G401 (cell line): ENCODE measurements at places on chromosomes 11 and 22. TPM values are rescaled to one million over a fixed set of nuclear protein-coding genes. Genes with fewer than 3 reads are reported as not detected.

DNA sequence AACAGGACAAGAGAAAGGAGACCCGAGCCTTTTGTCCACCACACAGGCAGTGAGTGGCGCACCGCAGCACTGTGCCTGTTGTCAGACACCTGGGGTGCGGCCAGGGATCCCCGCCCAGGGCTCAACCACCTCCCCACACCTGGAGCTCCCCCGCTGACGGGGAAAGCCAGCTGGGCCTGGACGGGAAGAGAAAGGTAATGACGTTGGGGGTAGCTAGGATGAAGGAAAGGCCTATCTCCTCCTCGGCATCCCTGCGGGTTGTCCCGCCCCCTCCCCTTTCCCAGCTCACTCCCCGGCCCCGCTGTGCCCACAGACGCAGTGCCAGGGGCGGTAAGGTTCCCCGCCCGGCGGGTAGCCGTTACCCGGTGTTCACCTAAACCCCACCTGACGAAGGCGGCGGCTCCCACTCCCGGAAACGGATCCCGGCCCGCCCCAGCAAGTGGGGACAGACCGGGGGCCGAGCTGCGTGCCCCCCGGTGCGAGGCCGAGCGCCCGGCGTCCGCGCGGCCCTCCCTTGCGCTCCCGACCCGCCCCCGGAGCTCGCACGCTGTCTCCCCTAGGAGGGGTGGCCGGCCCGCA lies 495 bp downstream of the HYOU1 start:
- DNase-seq = peak; percentile 4

GRCh38 chr22:20434264-20434751 lies 3.3 kb downstream of the SCARF2 start:
- no peak for DNase-seq

GRCh38 chr11:34303028-34303570 lies 54.7 kb downstream of the ABTB2 start:
- no peak for DNase-seq

Gene ENTHD1
- not detected in 2 replicates for total RNA-seq

DNA sequence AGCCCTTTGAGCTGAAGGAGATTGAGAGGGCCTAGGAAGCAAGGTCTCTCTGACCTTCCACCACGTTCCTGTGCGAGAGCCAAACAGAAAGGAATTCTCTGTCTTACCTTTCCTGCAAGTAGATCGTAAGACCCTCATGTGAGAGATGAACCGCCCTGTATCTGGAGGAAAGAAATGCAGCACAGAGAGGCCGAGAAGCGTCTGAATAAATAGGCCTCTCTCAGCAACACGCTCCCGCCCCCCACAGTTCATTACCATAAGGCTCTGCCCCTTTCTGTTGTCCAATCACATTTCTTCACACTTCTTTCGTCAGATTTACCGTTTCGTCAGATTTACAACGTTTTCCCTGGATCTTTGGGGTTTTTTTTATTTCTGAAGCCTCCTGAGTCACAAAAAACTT lies 90.3 kb downstream of the BLID start:
- DNase-seq = no peak

- no peak for DNase-seq
These were observed 377.2 kb downstream of the MN1 start for GRCh38 chr22:27424319-27424718.

DNA sequence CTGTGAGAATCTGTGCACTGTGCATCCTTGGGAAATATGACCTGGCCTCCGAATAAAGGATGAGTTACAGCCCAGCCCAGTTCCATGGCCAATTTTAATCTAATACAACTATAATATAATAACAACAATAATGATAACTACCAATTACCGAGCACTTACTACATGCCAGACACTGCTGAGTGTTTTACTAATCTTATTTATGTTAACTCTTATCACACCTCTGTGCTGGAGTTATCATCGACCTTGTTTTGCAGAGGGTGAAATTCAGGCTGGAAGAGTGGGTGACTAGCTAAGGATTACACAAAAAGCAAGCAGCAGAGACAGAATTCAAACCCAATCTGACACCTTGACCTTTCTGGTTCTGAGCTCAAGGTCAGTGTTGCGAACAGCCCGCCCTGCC lies 83.9 kb downstream of the GALNT18 start:
- no peak for DNase-seq

DNA sequence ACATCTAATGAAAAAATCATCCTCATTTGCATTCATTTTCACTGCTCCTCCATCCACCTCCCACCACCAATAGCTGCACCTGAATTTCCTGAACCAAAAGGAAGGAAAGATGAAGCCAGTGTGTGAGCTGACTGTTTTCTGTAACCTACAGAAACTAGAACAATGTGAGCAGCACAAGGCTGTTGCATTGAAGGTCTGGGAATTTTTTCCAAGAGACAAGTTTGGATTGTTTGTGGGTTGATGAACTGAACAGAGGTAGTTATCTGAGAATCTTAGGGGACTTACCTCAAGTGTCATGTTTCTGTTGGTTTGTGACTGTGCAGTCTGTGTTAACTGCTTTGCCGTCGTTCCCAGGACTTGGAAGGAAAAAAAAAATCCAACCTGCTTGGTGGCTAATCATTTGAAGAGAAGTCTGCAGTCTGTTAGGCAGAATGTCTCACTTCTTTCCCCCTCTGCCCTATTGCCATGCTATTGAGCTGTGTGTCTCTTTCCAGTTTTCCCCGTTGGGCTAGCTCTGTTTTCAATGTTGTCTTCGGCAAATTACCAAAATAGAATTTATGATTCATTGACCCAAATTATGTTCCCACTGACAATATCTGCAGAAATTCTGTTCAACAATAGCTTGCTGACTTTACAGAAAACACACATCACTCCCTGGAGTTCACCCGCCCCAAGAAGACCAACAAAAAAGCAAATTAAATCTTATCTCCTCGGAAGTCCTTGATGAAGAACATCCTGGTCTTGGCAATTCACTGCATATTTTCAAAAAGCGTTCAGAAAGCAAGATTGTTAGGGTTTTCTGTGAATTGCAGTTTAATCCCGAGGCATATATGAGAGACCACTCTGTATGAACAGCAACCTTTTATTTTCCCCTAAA lies 76.0 kb downstream of the SC5D start:
- DNase-seq = no peak

DNA sequence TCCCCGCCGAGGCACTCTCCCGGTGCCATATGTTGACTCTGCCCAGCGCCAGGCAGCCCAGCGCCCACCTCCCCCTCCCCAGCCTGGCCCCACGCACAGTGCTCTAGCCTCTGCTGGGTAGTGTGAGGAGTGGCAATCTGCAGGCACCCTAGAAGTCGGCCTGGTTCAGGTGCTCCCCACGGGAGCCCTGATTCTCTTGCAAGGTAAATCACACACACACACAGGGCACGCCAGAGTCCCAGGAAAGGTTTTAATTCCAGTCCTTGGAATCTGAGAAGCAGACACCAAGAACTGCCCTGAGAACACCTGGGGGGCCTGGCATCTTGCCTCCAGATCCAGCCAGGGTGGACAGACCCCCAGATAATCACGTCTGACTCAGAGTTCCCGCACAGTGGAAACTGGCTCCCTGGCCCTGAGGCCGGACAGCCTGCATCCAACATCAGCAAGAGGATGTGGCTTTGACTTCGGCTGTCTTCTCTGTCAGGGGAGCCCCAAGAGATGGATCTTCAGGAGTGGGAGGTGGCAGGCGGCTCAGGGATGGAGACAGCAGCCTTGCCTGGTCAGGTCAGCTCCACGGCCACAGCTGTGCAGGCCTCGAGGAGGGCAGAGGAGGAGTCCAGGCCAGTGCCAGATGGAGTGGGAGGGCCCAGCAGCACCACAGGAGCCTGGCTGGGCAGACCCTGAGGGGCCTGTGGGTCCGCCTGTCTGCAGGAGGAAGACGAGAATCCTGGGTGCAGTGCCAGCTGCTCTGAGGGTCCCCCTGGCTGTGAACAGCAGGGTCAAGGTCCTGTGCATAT lies 1.1 kb upstream of the RIN1 start:
- no peak for DNase-seq

DNA sequence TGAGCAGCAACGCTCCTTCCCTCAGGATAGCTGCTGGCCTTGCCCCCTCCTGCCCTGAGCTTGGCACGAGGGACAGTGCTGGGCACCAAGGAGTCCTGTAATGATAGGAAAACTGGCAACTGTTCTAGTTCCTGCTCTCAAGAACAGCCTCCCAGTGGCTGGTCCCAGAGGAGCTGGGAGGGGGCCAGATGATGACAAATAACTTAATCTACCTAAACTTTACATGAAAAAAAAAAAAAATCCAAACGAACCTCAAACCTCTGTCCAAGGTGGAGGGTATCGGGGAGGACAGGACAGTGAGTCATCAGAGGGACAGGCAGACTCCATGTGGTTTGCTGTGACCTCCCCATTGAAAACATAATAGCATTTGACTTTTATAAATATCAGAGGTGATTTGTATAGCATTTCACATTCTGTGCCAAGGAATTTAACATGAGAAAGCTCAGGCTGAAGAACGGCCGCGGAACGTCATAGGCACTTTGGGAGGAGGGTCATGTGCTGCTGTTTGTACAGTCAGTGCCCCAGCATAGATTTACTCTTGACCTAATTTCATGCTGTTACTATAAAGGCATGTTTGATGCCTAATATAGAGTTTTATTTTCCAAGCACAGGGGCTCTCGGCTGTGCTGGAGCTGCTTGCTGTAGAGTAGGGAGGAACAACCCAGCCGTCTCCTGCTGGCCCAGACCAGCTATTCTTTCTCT lies 98.2 kb upstream of the NNMT start:
- DNase-seq = peak; percentile 76

Gene TRIM49D2
- 1.6 and 2.3 TPM in 2 replicates for total RNA-seq

GRCh38 chr11:47289856-47290255 lies 19.9 kb downstream of the MADD start:
- no peak for DNase-seq

- DNase-seq = no peak
These were observed 2.1 kb upstream of the CARD10 start for GRCh38 chr22:37521236-37521739.

Gene OR51Q1
- not detected in 2 replicates for total RNA-seq

- DNase-seq = peak; percentile 87
These were observed 25.0 kb upstream of the ARFGAP3 start for GRCh38 chr22:42881982-42882656.

DNA sequence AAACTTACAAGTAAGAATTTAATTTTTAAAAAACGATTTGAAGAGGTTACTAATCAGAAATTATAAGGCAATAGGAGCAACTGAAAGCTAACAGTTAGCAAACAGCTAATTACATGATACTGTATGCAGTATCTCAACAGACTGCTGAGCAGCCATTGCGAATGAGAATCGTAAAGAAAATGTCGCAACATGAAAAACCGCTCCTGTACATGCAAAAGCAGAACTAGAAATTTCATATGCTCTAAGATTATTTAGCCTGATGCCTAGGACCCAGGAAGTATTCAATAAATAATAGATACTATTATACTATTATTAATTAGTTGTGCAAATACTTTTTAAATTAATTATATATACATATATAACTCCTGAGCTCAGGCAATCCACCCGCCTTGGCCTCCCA lies 48.7 kb upstream of the EP300 start:
- no peak for DNase-seq

Gene SLC25A45
- total RNA-seq = 1.1 TPM in 1 of 2 replicates, not detected in the other

DNA sequence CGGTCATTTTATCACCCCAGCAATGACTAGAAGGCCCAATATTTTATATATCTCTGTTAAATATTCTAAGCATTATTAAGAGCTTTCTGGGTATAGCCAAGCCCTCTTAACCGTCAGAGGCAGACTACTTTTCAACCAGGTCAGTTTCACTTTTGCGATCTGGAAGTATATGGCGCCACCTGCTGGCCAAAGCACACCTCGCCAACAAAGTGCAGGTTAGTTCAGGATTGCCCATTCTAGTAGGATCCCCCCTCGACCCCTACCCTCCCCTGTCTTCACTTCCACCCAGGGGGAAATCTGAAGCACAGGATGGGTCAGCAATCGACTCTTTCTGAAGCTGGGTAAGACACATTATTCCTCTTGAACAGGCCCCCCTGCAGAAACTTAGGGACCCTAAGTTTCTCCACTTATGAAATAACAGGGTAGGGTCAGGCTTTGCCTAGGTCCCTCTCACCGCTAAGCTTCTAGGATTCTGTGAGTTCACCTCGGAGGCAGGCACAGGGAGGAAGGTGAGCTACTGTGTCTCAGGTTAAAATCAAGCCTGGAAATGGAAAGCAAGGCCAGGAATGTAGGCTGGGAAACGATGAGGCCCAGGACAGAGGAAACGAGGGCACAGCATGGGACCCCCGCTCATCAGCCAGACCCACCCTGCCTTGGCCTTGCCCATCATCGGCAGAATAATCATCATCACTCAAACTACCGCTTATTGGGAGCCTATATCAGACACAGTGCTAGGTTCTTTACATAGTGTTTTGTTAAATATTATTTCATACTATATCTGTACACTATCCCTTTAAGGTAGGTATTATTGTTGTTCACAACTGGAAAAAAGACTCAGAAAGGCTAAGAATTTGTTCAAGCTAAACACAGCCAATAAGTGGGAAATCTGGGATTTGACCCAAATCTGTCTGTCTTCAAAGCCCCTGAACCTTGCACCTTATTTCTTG lies 35.6 kb downstream of the KCNJ1 start:
- DNase-seq = peak; percentile 72

DNA sequence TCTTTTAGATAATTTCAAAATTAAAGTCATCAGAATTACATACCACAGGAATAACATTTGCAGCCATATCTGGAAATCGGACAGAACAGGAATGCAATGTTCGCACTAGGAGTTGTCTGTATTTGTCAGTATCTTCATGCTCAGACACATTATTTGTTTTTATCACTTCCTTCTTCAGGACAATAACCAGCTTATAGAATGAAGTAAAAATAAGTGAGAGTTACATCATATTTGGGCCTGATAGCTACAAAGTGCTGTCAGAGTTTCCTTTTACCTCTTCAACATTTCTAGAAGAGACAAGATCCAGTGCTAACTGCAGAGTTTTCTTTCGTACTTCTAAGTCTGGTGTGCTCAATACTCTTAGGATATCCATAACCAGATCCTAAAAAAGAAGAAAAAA lies 18.9 kb downstream of the COPB1 start:
- no peak for DNase-seq

Gene PCNX3
- total RNA-seq = 27.4 and 29.0 TPM in 2 replicates
